ENCODE measurements at places on chromosomes 6 and 20.

- peaks cover 18% of the 10 kb centered on the region for H3K4me1 ChIP-seq
- no peaks in the 10 kb centered on the region for H3K27me3 ChIP-seq
- H3K4me3 ChIP-seq = no peak overlapping the region
- DNase-seq = no peak
Measured at GRCh38 chr20:50517817-50518154, 7.6 kb downstream of the PTPN1 start.

DNA sequence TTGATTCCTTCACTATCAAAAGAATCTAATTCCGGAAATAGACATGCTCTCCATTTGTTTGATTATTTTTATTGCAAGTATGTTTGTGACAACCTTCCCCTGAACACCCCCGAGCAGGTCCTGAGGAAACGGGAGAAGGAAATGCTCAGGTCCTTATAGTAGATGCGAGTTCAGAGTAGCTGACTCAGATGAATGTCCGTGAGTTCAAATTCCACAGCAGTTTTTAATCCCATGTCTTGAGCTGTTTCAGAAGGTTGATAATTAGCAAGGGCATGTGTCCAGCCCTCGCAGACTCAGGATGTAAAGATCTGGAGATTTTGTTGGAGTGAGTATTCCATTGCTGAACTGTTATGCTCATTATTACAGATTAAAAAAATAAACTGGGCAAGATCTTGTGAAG is 169.3 kb downstream of the BCAS1 start:
- no peaks in the 10 kb centered on the region for H3K27me3 ChIP-seq
- peak; percentile 75 for DNase-seq
- peak overlapping the region; percentile 91 for H3K27ac ChIP-seq
- H3K36me3 ChIP-seq = no peaks in the 10 kb centered on the region
- H3K4me3 ChIP-seq = peak overlapping the region; percentile 57

DNA sequence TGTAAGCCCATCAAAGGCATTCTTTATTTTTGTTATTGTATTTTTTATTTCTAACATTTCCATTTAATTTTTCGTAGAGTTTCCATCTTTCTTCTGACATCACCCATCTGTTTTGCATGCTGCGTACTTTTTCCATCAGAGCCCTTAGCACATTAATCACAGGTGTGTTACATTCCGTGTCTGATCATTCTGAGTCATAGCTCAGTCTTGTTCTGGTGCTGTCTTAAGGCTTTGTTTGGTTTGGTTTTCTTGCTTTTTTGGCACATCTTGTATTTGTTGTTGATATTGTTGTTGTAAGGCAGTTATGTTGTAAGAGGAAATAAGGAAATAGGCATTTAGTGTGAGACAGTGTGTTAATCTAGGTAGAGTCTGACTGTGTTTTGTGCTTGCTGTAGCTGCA is 214.6 kb upstream of the CDH4 start:
- no peak overlapping the region for H3K27ac ChIP-seq
- no peaks in the 10 kb centered on the region for H3K27me3 ChIP-seq
- H3K4me1 ChIP-seq = no peaks in the 10 kb centered on the region
- H3K36me3 ChIP-seq = no peaks in the 10 kb centered on the region
- H3K4me3 ChIP-seq = no peak overlapping the region
- no peak for DNase-seq

GRCh38 chr6:793261-793660 is 100.3 kb upstream of the EXOC2 start:
- H3K4me3 ChIP-seq = no peak overlapping the region
- no peaks in the 10 kb centered on the region for H3K36me3 ChIP-seq
- no peak for DNase-seq
- no peaks in the 10 kb centered on the region for H3K4me1 ChIP-seq
- H3K27ac ChIP-seq = no peak overlapping the region

- DNase-seq = peak; percentile 39
- H3K36me3 ChIP-seq = peaks cover 68% of the 10 kb centered on the region
- H3K27me3 ChIP-seq = no peaks in the 10 kb centered on the region
- H3K4me3 ChIP-seq = no peak overlapping the region
- H3K27ac ChIP-seq = no peak overlapping the region
Measured at GRCh38 chr6:43009124-43009523, 4.6 kb downstream of the MEA1 start.

DNA sequence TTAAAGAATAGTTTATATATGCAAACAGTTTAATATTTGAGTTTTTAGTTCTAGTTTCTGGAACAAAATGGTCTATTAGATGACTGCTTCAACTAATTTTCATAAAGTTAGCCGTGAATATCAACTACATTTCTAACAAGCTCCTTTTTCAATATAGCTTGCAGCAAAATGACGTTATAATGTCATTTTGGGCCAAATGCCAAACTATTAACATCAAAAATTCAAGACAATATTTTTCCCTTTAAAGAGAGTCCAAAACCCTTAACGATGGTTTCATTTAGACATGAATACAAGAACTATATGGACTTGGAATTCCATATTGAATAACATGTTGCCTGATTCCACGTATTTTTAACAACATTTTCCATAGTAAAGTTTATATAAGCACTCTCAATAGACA is 91.0 kb downstream of the SMLR1 start:
- H3K36me3 ChIP-seq = no peaks in the 10 kb centered on the region
- no peak overlapping the region for H3K27ac ChIP-seq
- no peaks in the 10 kb centered on the region for H3K4me1 ChIP-seq
- H3K4me3 ChIP-seq = no peak overlapping the region
- no peak for DNase-seq
- no peaks in the 10 kb centered on the region for H3K27me3 ChIP-seq

DNA sequence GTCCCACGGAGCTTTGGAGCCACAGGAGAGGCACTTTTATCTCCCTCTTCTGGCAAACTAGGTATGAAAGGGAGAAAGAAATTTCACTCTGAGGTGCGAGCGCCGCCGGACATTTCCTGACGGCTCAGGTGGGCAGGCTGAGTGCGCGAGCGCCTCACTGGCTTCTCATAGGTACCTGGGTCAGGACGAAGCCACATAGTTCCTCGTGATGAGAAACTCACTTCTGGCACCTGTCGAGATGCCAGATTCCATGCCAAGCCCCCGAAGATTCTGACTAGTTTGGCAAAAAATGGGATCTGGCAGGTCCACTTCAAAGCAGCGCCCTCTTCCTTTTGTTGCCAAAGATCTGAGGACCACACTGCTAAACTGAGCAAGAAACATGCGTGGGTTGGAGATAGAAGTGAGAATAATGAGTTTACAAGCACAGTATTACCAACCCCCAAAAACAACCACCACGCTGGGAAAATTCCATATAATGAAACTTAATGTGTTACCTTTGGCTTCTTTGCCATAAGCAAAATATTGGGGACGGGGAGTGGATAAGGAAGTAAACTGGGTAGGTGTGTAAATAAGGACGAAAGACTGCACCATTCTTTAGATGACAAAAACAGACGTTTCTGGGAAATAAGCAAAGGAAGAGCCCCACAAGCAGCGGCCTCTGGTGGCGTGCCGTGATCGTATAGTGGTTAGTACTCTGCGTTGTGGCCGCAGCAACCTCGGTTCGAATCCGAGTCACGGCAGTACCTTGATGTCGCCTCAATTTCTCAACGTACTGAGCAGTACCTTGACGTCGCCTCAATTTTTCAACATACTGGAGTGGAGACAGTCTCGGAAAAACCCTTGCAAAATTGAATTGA is 89.8 kb upstream of the PRSS16 start:
- H3K4me1 ChIP-seq = peaks cover 5% of the 10 kb centered on the region
- H3K4me3 ChIP-seq = peak overlapping the region; percentile 49
- peak; percentile 70 for DNase-seq
- no peak overlapping the region for H3K27ac ChIP-seq
- no peaks in the 10 kb centered on the region for H3K27me3 ChIP-seq

DNA sequence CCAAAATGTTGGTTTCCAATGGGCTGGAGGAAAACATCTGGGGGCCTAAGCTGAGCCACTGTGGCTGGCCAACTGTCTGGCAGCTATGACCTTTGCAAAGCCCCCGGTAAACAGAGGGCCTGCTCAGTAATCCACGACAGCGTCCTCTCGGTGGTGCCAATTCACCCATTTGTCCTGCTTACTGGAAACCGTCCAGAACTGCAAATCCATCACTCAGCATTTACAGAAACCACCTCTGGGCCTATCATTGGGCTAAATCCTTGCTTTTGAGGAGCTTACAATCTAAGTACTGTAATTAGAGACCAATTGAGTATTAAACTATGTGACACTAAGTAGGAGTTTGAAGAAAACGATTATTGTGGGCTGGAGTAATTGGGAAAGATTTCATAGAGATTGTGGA is 31.0 kb downstream of the ADAT2 start:
- no peaks in the 10 kb centered on the region for H3K27me3 ChIP-seq
- no peak overlapping the region for H3K27ac ChIP-seq
- H3K4me3 ChIP-seq = no peak overlapping the region
- DNase-seq = no peak
- no peaks in the 10 kb centered on the region for H3K4me1 ChIP-seq

DNA sequence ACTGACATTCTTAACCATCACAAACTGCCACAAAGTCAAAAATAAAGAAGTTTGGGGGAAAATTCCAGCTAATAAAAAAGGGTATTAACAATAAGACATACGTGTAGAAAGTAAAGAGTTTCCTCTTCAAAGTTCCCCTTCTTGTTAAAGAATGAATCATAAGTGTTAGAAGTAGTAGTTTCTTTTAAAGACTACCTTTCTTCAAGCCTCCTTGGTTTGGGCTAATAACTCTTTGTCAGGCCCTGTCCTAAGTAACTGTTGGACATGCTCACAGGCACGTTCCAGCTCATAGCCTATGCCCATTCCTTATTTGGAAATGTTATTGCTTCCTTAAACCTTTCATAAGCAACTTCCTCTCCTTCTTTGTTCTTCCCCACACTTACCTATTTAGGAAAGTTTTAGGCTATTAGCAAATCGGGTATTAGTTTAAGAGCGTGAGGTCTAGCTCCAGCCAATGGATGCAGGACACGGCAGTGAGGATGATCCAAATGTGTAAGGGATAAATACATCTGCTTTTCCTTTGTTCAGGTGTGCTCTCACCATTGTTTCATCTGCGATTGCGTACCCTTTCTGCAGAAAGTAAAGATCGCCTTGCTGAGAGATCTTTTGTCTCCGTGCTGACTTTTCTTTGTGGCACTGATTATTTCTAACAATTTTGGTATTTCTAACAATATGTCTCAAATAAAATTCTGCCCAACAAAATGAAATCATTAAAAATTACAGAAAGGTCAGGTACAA is 64.9 kb downstream of the CHD6 start:
- H3K27ac ChIP-seq = no peak overlapping the region
- no peak overlapping the region for H3K4me3 ChIP-seq
- no peaks in the 10 kb centered on the region for H3K4me1 ChIP-seq
- no peaks in the 10 kb centered on the region for H3K27me3 ChIP-seq
- H3K36me3 ChIP-seq = peaks cover 3% of the 10 kb centered on the region

DNA sequence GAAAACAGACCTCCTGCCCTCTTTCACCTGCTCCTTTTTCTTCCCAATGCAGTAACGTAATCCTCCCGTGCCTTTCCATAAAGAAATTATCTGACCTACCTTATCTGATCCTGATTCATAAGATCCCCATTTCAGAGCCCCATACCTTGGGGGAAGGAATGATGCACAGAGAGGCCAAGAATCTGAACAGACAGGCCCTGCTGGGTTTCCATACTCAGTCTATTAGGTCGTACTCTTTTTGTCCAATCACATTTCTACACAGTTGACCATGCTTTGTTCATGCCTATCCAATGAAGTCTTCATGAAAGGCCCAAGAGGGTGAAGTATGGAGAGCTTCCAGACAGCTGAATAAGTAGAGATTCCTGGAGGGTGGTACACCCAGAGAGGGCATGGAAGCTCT is 25.3 kb downstream of the SRPK1 start:
- no peaks in the 10 kb centered on the region for H3K27me3 ChIP-seq
- no peak for DNase-seq
- H3K4me3 ChIP-seq = no peak overlapping the region
- H3K4me1 ChIP-seq = peaks cover 5% of the 10 kb centered on the region
- H3K27ac ChIP-seq = no peak overlapping the region

DNA sequence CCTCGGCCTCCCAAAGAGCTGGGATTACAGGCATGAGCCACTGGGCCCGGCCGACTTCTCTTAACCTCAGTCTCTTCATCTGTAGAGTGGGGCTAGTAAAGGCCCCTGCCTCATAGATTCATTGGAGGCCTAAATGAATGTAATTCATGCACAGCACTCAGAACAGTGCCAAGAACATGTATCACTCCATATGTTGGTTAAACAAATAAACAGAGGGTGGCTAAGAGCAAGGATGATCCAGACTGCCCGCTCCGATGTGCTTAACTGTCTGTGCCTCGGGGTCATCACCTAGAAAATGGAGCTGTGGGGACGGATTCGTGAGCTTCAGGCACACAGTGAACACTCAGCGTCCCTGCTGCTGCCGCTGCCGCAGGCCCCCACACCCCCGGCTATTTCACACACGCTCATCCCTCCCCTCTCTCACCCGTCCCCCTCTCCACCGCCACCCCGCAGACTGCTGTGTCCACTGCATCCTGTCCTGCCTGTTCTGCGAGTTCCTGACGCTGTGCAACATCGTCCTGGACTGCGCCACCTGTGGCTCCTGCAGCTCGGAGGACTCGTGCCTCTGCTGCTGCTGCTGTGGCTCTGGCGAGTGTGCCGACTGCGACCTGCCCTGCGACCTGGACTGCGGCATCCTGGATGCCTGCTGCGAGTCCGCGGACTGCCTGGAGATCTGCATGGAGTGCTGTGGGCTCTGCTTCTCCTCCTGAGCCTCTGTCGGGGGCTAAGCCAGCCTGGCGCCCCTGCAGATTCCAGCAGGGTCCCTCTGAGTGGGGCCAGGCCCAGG is 14.8 kb downstream of the MDFI start:
- DNase-seq = peak; percentile 15
- no peak overlapping the region for H3K27ac ChIP-seq
- H3K4me3 ChIP-seq = no peak overlapping the region

DNA sequence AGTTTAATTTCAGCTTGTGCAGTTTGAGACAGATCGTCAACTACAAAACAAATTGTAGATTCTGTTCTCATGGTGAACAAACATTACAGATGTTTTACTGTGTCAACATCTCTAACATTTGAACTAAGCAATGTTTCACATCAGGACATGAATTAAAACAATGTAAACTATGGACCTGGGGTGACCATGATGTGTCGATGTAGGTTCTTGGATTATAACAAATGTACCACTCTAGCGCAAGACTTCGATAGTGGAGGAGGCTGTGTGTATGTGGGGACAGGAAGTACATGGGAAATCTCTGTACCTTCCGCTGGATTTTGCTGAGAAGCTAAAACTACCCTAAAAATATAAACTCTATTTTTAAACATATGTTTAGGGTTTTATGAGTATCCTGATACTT is 17.1 kb downstream of the HIVEP2 start:
- no peak overlapping the region for H3K27ac ChIP-seq
- no peaks in the 10 kb centered on the region for H3K36me3 ChIP-seq

DNA sequence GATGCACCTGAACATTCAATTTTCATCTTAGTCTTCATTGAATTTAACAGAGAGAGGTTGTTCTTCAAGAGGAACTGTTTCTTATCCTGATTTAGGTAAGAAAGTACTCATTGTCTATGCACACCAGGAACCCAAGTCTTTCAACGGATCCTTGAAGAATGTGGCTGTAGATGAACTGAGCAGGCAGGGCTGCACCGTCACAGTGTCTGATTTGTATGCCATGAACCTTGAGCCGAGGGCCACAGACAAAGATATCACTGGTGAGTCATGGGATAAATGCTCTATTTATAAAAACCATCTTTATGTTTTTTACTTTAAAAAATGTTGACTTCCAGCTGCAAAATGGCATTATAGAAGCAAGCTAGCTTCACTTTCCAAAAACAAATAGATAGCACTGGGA is 10.2 kb downstream of the NQO2 start:
- DNase-seq = no peak
- no peaks in the 10 kb centered on the region for H3K4me1 ChIP-seq
- no peaks in the 10 kb centered on the region for H3K27me3 ChIP-seq
- H3K36me3 ChIP-seq = peaks cover 5% of the 10 kb centered on the region
- no peak overlapping the region for H3K27ac ChIP-seq
- no peak overlapping the region for H3K4me3 ChIP-seq

- H3K27me3 ChIP-seq = no peaks in the 10 kb centered on the region
- H3K4me3 ChIP-seq = no peak overlapping the region
- H3K36me3 ChIP-seq = no peaks in the 10 kb centered on the region
- H3K4me1 ChIP-seq = no peaks in the 10 kb centered on the region
- no peak overlapping the region for H3K27ac ChIP-seq
Measured at GRCh38 chr6:5173810-5174209, 86.9 kb downstream of the LYRM4 start.
